ENCODE measurements at places on chromosomes 11 and 22.

GRCh38 chr11:35359321-35360054 is 59.9 kb downstream of the SLC1A2 start:
- no peak for DNase-seq

DNA sequence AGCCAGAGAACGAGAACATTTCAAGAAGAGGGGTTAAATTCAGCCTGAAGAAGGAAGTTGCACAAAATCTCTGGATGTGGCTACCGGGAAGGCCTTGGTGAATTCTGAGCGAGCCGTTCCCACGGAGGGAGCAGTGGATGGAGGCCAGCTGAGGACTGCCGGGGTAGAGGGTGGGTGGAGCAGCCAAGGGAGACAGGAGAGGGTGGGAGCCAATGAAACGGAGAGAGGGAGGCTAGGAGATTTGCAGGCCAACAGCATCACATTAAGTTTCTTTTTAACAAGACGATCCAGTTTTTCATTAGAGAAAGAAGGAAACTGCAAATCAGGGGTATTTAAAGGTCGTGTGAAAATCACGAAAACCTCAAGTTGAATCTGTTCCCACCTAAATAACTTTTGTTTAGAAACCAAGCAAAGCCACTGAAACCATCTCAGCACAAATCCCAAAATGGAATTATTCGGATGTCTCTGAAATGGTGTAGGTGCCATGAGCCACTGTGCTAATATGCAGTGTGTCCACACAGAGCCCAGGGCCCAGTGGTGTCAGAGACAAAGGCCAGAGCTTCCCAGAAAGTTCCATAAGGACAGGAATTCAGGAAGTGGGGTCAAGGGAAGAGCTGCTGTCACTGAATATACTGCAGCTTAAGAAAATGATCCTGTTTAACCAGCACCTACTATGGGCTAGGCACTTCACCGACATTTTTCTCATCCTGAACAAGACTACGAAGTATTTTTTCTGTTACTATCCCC is 59.7 kb upstream of the SLC35C1 start:
- no peak for DNase-seq

- DNase-seq, result no peak
Measured at GRCh38 chr11:70365544-70365927, 32.8 kb upstream of the CTTN start.

DNA sequence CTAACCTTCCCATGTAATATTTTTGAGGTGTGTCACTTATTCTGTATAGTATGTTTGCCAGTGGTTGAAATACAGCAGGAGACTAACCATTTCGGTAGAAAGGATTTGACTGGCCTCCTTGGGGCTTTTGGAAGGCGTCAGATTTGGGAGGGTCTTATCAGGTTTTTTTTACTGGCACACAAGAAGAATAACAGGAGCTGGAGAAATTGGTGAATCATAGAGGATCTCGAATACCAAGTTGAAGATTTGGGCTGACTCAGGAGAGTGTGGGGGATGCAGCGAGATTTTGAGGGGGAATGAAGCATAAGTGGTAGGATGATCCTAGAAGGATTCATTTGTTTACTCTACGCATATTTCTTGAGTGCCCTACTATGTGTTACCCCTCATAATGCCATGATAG is 200.5 kb downstream of the DDX10 start:
- DNase-seq, result no peak

DNA sequence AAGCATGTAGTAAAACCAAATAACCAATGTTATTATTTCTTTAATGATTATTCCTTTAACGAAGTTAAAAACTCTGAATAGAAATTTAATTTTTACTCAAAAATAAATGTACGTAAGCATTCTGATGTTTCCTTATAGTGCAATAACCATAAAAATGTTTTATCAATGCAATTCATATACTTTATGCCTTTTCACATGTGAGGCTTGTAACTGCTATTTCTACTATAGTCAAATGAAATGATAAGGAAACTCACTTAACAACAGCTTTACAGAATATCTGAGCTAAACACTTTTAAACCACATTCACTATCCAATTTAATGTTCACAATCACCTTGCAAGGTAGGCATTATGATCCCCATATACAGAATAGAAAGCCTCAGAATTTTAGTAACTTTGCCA is 17.4 kb downstream of the BTBD10 start:
- no peak for DNase-seq

- DNase-seq, result no peak
Measured at GRCh38 chr22:32587449-32587848, 112.8 kb downstream of the FBXO7 start.

GRCh38 chr11:66278363-66279091 is 552 bp downstream of the CNIH2 start:
- no peak for DNase-seq

All from stimulated activated CD4-positive, alpha-beta T cell treated with anti-CD3 and anti-CD28 coated beads, Interleukin-1b, Interleukin-23, amount 100 ng/mL, for 1 hour (primary cell).